Posterior cingulate gyrus (tissue), 11 donors: ENCODE measurements at places on chromosomes 2 and 18.
A peak's percentile ranks its signal among the peaks of the same experiment; 100 is the strongest.

DNA sequence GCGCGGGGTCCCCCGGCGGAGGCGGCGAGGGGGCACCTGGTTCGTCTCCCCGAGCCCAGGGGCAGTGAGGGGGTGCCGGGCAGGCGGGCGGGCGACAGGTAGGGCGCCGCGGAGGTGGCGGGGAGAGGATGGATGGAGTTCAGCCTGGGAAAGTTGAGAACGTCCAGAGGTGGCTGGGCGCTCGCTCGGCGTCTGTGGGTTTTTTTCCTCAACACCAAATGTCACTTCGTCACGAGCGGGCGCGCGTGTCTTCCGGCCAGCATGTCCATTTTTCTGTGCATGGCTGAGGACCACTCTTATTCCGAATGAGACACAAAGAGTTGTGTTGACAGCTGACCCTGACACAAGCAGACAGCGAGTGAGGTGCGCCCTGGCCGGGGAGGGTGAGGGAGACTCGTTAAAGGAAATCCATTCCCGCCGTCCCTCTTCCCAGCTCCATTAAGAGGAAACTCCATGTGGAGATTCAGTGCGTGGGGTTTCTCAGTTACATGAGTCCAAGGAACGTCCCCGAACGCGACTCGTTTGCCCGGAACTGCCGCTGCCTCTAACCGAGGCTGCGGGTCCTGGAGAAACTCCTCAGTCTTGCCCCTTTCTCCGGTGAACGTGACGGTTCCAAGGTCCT lies 859 bp downstream of the GREB1L start:
- DNase-seq, result peak; percentile 8

DNA sequence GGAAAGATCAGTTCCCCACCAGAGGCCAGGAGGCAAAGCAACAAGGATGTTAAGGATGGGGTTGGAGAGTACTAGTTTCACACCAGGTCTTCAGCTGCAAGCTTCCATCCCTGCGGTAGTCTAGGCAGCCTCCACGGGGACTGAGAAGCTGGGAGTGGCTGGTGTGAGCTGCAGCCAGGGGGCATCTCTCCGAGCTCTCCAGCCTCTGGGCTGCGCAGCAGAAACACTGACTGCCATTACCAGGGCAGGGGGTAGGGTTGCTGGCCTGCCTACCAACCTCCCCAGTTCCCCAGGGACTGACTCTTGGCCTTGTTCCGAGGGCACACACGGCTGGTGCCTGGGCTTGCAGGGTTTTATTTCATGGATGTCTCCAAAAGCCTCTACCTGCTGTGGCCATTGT lies 15.9 kb downstream of the GATA6 start:
- no peak for DNase-seq

GRCh38 chr2:74892609-74893008 lies 58.7 kb downstream of the HK2 start:
- no peak for DNase-seq

DNA sequence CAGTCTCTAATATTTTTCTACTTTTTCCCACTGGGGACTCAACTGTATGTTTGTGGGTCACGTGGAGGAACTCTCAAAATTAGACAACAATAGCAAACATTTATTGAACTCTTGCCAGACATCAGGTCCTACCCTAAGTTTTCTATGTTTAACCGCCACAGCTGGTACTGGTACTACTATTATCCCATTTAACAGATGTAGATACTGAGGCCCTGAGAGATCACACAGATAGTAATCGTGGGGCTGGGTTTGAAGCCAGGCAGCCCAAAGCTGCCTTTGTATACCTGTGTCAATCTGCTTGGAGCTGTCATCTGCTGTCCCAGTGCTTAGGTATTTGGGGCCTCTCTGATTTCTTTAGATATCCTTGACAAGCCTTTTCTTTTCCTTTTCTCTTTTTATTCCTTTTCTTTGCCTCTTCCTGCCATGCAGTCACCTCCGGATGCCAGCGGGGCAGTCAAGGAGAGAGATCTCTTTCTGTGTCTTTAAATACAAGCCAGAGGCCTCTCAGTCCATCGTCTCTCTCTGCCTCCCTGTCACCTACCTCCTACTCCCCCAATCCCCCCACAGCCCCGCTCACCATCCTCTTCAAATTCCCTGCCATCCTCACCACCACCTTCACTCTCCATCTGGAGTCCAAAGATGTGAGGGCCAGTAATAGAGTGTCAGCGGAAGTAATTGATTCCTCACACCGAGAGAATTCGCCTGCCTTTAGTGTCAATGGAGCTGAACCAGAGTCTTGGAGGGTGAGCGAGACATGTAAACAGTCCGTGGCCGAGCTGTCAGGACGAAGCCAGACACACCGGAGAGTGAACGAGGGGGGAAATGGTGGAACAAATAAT lies 23.4 kb downstream of the NRP2 start:
- no peak for DNase-seq

GRCh38 chr2:102686479-102687439 lies 67.4 kb downstream of the SLC9A2 start:
- no peak for DNase-seq

DNA sequence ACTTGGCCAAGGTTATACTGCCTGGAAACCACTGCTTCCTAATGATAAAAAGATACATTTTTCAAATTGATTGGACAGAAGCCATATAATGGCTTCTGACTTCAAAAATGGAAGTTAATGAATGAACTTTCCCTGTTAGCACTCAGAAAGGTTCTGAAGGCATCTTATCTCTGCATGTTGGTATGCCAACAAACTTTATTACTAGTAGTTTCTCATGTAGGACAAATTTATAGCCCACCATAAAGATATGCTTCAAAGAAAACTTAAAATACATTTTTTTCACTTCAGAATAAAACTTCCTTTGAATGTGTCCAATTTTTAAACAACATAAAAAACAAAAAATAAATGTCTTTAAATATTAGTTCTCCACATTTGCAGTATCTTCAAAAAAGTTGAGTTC lies 10.0 kb downstream of the DOCK10 start:
- DNase-seq, result no peak

DNA sequence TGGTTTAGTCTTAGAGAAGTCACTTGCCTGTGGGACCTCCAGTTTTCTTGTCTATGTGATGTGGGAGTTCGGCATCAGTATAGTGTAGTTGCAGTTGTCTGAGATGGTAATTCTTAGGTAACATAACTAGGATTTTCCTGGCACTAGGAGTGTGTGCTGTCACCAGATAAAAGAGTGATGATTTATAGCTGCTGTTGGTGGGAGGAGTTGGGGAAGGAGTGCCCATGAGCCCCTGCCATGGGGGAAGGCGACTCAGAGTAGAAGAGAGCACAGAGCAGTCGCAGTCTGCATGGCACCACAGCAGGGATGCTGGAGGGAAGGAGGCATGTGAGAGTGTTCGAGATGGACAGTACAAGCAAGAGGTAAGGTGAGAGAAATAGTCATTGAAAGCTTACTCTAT lies 38.7 kb downstream of the ATP9B start:
- DNase-seq, result no peak

DNA sequence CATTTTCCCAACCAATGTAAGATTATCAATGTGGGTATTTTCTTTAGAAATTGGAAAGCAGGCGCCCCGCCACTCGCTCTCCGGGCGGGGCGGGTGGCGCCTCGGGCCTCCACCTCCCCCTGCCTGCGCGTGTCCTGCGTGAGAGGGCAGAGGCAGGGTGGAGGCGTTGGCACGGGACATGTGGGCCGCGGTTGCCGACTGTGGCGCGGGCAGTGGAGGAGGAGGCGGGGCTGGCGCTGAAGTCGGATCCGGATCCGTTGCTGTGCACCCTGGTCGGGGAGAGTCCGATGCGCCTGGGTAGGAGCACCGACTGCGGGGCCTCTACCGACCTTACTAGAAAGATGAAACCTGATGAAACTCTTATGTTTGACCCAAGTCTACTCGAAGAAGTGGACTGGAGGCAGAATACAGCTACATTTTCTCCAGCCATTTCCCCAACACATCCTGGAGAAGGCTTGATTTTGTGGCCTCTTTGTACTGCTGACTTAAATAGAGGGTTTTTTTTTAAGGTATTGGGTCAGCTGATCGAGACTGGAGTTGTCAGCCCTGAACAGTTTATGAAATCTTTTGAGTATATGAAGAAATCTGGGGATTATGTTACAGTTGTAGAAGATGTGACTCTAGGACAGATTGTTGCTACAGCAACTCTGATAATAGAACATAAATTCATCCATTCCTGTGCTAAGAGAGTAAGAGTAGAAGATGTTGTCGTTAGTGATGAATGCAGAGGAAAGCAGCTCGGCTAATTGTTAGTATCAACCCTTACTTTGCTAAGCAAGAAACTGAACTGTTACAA lies 37.9 kb downstream of the PMS1 start:
- DNase-seq, result peak; percentile 83

DNA sequence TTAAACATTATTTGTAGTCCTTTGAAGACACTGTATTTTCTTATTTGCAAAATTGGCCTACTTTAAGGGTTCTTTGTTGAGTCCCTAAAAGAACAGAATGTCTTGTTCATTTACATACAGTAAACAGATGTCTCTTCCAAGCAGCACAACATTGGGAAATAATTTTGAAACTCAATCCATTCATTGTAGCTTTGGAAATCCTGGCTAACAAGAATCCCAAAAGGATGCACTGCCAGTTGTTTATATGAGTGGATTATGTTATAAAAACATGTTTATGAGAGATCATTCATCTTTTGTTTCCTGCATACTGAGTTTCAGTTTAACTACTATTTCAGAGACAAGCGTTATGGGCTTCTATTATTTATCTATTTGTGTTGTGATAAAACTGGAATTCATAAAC lies 499.3 kb downstream of the PID1 start:
- no peak for DNase-seq

GRCh38 chr18:21479721-21480120 lies 120.8 kb downstream of the ESCO1 start:
- no peak for DNase-seq
